ENCODE measurements at places on chromosomes 6 and 20.
A peak's percentile ranks its signal among the peaks of the same experiment; 100 is the strongest.

GRCh38 chr20:6868861-6869260 is 101.4 kb downstream of the BMP2 start:
- DNase-seq: no peak

- DNase-seq: no peak
Measured at GRCh38 chr20:46357030-46357514, 48.8 kb upstream of the CDH22 start.

DNA sequence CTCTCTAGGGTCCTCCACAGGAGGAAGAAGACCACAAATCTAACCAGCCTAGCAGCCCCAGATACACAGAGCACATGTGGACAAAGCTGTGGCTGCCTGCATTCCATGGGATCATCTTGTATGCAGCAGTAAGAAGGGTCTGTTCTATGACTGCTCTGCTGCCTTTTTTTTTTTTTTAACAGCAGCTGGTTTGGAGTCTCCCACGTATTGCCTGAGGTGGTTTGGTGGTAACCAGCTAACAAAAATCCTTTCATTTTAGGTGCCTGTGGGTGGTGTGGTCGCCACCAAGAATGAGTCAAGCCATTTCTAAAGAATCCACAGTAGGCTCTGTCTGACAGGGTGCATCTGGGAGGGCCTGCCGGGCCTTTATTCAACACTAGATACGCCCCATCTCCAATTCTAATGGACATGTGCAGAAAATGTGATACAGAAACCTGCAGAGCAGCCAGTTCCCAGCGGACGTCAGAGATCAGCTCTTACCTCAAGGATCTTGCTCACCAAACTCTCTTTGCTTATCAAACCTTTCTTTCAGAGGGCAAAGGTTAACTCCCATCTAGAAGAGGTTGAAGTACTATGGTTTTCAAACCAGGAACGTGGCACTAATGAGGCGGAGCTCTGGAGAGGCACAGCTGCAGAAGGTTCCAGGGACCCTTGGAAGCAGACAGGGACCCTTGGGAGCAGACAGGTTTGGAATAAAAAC is 32.0 kb downstream of the GNAS-AS1 start:
- DNase-seq: peak; percentile 40

GRCh38 chr6:72382602-72383529 is 239.0 kb upstream of the KCNQ5 start:
- DNase-seq: no peak

GRCh38 chr6:80165143-80165542 is 58.7 kb downstream of the BCKDHB start:
- no peak for DNase-seq

DNA sequence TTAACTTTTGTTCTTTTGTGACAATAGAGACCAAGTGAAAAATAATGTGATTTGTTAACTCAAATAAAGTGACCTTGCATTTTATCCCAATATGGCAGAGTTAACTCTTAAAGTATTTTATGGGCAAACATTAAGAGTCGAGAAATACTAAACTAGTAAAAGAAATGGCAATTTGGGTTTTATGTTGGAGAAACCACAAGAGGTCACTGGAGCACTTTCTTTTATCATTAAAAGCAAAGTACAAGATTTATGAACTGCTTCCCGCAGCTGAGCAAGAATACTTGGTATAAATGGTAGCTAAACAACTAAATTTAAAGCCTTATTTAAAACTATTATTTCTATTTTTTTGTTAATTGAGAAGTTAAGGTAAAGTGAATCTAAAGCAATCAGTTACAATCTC is 33.5 kb upstream of the MCM9 start:
- peak; percentile 2 for DNase-seq

DNA sequence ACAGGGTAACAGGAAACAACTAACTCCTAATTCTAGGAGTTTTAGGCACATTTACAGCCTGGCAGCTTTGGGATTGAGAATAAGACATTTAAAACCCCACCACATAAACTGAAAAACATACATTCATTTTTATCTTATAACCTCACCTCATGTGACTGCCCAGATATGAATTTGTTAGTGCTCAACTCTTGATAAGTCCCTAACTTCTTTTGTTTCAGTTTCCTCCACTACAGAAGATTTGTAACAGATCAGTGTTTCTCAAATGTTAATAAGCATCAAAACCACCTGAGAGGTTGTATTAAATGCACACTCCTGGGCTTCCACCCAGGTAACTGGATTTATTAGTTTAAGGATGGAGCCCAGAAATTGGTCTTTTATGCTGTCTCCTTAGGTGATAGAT is 190.1 kb upstream of the ARID1B start:
- DNase-seq: no peak

- DNase-seq: no peak
Measured at GRCh38 chr6:41523915-41524633, 22.1 kb upstream of the FOXP4 start.

DNA sequence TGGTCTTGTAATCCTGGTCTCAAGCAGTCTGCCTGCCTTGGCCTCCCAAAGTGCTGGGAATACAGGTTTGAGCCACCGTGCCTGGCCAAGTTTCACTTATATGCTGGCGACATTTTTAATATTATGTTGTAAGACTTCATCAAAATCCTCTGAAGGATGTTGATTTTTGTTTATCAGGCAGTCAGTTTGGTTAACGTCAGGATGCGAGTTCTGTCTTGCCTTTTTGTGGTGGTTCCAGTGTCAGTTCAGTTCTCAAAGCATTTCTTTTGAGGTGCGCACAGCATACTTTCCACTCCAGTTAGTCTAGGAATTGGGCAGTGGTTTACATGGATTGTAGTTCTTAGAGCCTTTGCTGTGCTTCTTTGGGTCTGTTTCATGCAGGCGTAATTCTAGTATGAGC is 24.9 kb downstream of the SCAF8 start:
- no peak for DNase-seq

- DNase-seq: no peak
Measured at GRCh38 chr20:11675920-11676629, 241.6 kb upstream of the BTBD3 start.

GRCh38 chr6:113597231-113597583 is 259.9 kb upstream of the MARCKS start:
- DNase-seq: no peak

- DNase-seq: no peak
Measured at GRCh38 chr20:62768551-62769287, 27.6 kb upstream of the MRGBP start.

- no peak for DNase-seq
Measured at GRCh38 chr6:164066766-164067165, 652.2 kb downstream of the QKI start.

DNA sequence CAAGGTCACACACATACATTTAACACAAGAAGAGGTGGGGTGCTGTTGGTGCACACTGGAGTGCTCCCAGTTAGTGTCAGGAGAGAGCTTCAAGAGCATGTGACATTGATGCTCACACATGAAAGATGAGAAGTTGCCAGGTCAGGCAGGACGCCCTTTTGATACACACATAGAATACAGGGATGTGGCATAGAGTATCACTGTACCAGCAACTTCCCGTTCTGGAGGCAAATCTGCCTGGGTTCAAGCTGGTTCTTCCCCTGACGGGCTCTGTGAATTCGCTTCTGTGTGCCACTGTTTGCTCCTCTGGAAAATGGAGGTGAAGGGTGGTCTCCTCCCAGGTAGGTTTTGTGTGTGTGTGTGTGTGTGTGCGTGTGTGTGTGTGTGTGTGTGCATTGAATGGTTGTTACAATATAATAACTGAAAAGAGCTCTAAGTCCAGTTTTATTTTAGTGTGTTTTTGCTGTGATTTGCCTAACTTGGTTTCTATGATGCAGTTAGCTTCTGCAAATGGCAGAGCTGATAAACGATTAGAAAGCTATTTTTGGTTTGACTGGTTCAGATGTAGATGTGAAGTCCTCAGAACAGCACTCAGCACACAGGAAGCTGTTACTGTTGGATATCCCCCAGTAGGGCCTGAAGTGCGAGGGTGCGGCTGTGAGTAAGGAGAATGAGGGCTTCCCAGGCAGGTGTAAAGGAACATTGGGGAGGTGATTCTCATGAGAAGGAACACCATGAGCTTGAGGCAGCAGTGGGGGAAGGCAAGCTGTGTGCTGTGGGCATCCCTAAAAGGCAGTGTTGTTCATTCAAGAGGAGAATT is 53.4 kb downstream of the HIVEP1 start:
- DNase-seq: peak; percentile 21

GRCh38 chr6:56949265-56949664 is 5.6 kb upstream of the BEND6 start:
- no peak for DNase-seq

DNA sequence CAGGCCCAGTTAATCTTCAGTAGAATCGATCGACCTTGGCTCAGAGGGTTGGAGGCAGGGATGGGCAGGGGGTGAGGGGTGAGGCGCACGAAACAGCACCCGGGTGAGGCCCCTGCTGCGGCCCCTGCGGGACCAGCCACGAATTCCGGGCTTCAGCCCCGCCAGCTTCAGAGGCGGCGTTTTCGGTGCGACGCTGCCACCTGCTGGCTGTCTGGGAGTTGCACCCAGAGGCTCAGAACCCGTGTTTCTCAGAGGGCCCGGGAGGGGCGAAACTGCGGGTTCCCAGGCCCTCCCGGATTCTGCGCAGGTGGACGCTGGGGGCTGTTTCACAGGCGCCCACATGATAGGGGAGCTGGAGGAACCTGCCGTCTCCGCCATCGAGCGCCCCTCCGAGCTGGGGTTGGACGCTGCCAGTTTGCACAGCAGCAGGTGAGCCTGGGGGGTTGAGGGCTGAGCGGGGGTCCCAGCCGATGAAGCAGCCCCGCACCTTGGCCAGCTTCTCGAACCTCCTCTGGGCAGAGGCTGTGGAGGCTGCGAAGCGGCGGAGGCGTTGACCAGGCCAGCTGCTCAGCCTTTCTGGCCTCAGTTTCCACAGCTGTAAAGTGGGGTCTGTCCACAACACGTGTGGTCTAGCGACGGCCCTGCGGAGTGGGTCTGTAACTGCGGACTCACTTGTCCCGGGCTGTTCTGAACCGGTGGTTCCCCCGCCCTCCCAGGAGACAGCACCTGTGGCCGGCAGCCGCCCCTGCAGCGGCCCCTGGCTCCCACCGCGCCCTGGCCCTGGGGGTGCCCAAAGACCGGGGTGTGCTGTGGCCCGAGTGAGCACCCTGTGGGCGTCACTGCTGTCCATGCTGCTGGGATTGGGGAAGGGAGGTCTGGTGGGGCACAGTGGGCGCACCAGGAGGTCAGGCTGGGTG is 2.5 kb upstream of the BHLHE23 start:
- peak; percentile 90 for DNase-seq

DNA sequence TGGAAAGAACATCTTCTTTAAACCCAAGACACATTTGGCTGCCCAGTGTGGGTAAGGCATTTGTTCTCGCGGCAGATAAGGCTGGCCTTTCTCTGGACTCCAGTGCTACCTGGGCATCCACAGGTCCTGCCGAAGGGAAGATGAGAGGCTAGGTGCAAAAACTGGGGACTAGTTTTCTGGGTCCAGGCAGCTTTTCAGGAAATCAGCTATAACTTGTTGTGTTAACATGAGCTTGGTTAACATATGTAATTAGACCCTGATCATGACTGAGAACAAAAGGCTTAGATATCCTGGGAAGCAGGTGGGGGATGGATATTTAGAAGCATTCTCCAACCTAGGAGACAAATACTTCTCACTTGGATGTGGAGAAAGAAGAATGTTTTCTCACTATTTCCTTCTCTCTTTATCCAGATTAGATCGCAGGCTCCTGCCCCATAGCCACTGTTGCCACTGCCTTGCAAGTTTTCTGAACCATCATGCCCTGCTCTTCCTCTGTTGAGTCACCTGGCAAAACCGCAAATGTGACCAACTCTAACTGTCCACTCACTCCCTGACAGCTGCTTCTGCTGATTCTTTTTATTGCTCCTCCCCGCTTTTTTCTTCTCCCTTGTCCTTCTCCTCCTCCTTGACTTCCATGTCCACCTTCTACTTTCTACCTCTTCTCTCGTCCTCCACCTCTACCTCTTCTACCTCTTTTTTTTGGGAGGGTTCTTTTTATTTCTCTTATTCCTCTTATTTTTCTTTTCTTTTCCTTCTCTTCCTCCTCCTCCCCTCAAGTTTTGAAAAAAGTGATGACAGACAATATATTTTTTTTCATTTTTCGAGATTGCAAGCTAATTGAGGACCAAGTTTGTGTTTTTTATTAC is 258.1 kb downstream of the UTRN start:
- no peak for DNase-seq

DNA sequence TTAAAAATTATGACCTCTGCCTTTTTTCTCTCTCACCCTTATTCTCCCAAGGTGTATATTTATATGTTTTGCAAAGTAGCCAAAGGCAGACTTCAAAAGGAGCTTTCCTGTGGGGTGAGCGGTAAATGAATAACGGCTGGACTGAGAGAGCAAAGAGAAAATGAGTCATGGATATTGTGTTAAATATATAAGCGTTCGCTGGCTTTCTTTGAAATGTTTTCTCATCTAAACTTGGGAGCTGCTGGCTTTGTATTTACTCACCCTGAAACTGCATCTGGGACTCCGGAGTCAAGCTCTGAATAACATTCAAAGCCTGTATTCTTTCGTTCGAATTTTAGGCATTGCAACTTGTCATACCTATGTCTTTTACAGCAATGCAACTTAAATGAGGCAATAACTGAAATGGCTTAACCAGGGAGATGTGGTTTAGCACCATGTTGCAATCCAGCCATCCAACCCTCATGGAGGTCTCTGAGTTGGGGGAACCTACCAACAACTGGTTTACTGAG is 32.0 kb downstream of the ATXN1 start:
- no peak for DNase-seq

DNA sequence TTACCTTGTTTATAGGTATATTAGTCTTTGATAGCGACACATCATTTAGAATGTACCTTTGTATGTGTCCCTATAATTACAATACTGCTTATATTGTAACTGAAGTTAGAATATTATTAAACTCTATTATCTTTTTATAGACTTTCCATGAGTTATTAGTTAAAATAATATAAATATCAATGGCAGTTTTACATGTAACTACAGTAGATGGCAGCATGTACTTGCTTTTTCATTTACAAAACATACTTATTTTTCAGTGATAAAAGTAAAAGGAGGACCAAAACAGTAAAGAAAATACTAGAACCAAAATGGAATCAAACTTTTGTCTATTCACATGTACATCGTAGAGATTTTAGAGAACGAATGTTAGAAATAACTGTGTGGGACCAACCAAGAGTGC is 364.3 kb downstream of the RIMS1 start:
- no peak for DNase-seq

DNA sequence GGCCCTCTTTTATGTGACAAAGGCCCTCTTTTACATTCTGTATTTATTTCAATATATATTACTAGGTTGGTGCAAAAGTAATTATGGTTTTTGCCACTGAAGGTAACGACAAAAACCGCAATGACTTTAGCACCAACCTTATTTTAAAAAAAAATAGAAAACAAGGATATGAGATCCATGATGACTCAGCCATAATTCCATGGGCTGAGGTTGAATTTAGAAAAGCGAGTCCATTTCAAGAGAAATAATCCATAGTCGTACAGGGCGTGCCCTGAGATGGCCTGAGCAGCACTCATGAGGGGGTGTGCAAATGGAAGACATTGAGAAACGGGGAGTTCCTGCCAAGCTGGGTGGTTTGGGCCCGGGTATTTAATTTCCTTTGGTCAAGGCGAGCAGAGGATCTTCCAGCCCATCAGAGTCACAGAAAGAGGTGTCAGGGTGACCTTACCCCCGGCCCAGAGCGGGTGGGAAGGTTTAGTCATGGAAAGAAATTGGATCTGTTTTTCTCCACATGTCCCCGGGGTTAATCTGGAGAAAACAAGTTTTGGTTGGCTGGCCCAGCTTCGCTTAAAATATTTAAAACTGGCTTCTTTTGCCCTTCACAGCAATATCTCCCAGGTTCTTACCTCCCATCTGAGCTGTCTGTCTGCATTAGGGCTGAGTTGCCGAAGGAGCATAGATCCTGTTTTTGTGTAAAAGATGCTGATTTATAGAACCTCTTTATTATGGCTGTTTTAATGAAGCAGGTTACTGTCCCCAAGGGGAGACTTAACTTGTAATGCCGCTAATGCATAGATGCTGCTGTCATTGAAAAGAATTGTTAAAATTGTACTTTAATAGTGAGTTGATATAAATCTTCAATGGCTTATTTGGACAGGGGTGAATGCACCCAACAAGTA is 255.6 kb downstream of the PREX1 start:
- no peak for DNase-seq
